Activated T-helper 1 cell treated with Interleukin-2 at 50 U/mL for 16 hours (primary cell): ENCODE measurements at places on chromosomes 2 and 18.

GRCh38 chr2:9390151-9390850 lies 33.0 kb downstream of the ITGB1BP1 start:
- no peak for DNase-seq

DNA sequence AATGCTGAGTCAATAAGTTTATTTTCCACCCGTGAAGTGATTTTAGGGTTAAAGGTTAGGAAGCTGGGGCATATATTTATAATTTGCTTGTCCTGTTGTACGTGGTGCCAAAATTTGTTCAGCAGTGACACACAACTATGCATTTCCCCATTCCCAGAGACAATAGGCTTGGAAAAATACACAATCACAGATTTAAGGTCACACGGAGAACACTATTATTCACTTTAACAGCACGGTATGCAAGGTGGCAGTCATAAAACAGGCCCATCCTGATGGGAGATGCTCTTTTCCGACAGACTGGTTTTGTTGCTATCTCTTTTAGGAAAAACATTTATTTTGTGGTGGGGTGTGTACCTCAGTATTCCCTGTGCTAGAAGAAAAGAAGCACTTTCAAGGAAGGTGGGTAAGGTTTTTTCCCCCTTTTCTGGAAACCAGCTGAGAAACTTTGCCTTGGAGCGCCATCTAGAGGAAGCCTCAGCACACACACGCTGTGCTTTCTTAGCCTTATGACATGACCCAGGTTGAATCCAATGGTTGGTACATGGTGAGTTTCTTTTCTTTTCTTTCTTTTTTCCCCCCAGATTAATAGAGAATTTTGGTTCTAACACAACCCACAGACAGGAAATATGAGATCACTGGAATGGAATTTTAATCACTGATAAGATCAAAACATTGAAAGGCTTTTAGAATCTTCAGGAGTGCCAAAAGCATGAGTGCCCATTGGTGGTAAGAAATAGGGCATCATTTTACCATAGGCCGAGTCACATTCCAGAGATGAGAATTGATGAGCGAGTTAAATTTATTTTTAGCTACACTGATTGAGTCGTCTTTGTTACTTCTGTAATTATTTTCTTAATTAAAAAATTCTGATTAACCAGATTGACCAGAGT lies 332.1 kb downstream of the AGPS start:
- no peak for DNase-seq

- DNase-seq = no peak
These were observed 457.7 kb downstream of the CBLN2 start for GRCh38 chr18:72086421-72086820.

DNA sequence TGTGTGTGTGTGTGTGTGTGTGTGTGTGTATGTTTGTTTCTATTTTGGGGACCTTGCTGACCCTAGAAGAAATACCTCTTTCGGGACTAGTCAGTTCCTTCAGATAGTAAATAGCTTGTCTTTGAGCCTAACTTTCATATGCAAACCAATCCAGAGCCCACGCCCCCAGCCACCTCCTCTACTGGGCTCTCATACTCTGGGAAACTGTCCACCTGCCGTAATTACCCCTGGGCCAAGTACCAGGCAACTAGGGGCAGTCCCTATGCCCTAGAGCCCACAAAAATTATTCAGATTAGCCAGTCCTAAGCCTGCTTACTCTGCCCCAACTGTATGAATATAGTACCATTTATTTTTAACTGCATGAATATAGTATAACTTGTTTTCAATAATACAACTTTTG lies 970.4 kb downstream of the EPHA4 start:
- DNase-seq = no peak

DNA sequence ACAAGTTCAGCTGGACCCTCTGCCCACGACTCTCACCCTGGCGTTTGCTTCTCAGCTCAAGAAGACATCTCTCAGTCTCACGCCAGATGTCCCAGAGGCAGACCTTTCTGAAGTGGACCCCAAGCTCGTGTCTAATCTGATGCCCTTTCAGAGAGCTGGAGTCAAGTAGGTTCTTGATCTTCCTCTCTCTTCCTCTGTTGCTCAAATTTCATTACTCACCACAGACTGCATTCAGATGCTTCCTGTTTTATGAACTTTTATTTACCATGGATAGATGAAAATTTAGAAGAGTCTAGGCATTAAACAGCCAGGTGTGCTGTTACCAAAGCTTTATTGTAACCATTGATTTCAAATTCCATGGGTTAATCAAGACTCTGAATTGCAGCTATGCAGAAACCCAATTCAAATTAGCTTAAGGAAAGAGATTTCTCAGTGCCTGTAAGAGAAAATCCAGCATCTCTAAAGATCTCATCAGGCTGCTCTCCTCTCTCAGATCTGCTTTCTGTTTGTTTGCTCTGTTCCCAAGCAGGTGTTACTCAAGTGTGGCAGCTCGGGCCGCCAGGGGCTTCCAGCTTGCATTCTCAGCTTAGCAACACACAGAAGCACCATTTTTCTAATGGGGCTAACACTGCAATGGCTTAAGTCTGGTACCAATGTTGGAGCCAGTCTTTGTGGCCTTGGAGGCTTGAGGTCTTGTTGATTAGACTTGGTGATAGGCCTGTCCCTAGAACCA lies 16.5 kb downstream of the SMARCAL1 start:
- DNase-seq = no peak

DNA sequence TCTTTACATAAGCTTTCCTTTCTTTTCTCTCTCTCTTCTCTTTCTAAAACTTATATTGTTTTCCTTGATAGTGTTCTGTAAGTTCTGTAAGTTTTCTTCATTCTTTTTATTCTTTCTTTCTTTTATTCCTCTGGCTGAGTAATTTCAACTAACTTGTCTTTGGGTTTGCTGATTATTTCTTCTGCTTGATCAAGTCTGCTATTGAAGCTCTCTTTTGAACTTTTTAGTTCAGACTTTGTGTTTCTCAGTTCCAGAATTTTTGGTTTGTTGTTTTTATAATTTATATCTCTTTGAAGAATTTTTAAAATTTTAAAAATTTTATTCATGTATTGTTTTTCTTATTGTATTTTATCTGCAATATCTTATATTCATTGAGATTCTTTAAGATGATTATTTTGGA lies 795.8 kb upstream of the SALL3 start:
- no peak for DNase-seq

- no peak for DNase-seq
These were observed 96.6 kb upstream of the NRP2 start for GRCh38 chr2:205585449-205586383.

DNA sequence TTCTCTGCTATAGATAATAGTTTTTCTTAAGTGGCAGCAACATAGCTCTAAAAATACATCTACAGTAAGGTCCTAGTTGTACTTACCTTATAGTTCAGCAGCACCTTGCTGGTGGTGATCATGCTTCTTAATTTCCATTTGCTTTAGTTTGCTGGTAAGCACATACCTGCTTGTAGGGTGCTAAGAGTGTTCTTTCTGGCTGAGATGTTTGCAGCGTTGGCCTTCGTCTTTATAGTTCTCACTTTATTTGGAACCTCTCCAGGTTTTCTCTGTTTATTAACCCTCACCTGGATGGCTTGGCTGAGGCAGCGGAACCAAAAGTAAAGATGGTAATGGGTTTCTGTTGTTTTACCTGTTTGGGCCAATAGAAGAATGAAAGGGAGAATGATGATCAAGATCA lies 123.6 kb upstream of the EFEMP1 start:
- DNase-seq = no peak

DNA sequence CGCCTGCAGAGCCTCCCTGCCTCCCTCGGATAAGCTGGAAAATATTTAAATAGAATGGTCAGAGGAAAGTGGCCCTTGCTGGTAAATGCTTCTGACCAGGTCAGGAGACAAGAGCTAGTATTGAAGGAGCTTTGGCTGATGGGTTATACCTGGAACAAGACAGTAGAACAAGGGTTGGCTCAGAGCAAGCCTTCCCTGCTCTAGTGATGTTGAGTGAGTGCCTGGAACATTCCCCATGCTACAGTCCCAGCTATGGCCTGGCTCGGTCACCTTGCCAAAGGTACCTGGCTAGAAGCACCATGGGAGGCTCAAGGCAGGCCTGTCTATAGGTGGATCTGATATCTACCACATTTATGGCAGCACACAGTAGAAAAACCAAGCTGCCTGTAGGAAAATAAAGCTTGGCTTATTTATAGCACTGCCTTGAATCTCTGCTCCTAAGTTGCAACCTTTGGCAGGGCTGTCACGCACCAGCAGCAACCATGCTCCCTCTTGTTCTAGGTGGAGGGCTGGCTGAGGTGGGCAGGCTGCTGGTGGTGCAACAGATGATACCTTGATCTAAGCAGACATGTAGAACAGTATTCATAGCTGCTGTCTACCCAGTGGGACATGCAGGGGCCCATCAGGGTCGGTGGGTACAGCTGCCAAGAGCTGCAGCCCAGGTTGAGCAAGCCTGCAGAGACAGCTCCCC lies 66.7 kb upstream of the BCL2L11 start:
- DNase-seq = no peak

- DNase-seq = no peak
These were observed 62.2 kb downstream of the CLHC1 start for GRCh38 chr2:55169915-55170314.

GRCh38 chr2:202135091-202135874 lies 62.2 kb downstream of the KIAA2012 start:
- no peak for DNase-seq

- no peak for DNase-seq
These were observed 965 bp upstream of the ELOA2 start for GRCh38 chr18:47036298-47036874.
